Stomach (tissue), 19 donors: ENCODE measurements at places on chromosomes 5 and 9.

DNA sequence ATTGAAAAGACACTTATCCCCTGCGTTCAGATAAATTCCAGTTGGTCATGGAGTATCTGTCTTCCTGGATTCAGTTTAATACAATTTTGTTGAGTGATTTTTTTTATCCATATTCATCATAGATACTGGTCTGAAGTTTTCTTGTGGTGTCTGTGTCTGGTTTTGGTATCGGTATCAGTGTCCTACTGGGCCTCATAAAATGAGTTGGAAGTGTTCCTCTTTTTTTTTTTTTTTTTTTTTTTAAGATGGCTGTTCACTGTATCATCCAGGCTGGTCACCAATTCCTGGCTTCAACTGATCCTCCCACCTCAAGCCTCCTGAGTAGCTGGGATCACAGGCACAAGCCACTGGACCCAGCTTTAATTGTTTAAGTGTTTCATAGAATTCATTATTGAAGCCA lies 2.9 kb upstream of the CAMSAP1 start:
- no peak for DNase-seq

DNA sequence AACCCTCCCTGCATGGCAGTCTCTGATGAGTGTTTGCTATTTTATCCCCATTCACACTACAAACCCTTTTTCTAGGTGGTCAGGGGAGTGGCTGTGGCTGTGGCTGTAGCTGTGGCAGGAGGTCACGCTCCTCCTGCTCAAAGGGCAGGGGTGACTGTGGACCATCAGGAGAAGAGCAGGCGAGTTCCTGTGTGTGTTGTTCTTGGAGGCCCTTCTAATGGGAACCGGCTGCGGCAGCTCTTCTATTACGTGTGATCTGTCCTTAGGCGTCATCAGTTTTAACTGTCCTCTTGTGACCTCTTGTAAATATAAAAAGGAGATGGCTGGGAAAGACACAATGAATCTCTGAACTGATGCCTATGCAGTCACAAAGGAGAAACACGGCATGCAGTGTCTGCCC lies 65.1 kb downstream of the ANKH start:
- peak; percentile 47 for DNase-seq

DNA sequence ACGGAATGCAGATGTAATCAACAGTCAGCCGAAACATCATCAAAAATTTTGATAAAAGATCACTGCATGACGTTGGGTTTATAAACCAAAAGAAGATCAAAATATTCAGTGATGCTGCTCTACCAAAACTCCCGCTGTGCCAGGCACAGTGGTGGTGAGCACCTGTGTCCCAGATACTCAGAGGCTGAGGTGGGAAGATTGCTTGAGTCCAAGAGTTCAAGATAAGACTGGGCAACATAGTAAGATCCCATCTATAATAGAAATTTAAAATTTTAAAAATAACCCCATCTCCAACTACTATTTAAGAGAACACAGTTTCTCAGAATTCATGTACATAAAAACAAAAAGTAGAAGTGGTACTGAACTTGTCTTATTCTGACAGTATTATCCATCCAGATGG lies 3.8 kb downstream of the LMAN2 start:
- no peak for DNase-seq

DNA sequence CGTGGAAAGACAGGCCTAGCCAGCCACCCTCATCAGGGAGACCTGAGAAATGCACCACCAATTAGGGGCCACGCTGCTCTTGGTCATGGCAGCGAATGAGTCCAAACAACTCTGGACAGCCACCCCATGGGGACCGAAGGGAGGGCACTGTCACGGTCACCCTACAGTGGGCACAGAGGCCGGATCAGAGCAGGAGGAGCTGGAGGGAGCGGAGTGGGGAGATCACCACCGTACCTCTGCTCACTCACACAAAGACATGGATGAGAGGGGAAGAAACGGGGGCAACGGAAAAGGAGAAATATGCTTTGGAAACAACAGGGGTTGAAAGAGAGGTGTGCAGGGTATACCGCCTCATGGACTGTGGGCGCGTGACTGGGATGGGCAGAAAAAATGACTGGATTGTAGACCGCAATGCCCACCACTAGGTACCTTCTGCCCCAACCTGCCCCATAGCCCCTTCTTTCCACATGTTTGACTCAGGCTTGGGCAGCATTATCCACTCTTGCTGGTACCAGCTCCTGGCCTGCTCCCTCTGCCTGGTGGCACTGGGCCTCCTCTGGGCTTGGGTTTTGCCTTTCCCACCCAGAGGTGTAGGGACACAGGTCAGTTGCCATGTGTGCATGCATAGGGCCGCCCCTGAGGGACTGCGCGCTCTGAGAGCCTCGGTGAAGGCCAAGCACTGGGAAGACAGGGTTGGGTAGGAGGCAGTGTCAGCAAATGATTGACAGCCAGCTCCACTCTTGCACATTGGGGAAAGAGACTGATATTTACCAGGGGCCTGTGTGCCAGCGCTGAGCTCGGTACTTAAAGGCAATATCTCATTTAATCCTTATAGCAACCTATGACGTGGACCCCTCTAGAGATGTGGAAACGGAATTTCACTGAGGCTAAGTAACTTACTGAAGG lies 76.6 kb downstream of the CRB2 start:
- DNase-seq: no peak

- no peak for DNase-seq
Measured at GRCh38 chr9:107018861-107019545, 156.0 kb downstream of the ZNF462 start.

- DNase-seq: peak; percentile 43
Measured at GRCh38 chr5:95958310-95959014, 3.2 kb downstream of the ELL2 start.

DNA sequence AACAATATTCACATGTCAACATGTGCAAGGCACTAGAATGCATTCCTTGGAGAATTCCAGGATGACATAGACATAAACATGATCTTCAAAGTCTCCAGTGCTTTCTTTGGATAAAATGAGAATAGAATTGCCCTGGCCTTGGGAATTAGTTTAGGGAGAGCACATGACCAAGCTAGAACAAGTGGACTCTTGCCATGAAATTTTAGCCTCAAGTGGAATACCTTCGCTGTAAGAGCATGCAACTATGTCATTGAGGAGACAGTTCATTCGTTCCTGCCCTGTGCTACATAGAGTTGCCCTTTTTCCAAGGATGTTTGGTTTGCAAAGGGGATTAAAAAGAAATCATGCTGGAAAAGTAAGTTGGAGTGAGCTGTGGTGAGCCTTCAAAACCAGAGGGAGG lies 42.7 kb downstream of the ZFAND5 start:
- no peak for DNase-seq

GRCh38 chr9:120545701-120546550 lies 34.0 kb downstream of the CDK5RAP2 start:
- DNase-seq: no peak

DNA sequence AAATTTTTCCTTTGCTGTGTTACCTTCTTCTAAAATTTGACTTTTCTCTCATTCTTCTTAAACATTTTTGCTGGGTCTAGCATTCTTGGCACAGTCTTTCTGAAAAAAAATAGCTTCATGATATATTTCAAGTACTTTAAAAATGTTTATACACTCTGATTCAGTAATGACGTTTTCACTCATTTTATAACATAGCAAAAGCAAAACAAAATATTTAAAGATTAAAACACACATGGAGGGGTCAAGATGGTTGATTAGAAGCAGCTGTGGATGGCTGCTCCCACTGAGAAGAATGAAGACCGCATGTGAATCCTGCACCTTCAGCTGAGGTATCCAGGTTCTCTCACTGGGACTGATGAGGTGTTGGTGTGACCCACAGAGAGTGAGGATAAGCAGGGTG lies 188.2 kb downstream of the SGCD start:
- DNase-seq: no peak

- no peak for DNase-seq
Measured at GRCh38 chr5:154273028-154273617, 82.6 kb downstream of the GALNT10 start.

DNA sequence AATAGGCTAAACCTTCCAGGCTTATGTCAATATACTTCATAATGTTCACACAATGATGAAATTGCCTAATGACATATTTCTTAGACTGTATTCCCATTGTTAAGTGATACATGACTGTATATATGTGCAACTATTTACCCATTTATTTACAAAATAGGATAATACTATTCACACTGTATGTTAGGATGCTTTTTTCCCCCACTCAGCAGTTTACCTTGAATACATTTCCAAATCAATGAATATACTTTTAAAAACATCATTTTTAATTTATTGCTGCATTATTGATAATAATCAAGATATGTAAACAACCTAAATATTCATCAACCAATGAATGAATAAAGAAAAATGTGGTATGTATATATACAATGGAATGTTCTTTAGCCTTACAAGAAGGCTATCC lies 55.5 kb downstream of the PCSK1 start:
- DNase-seq: no peak

- no peak for DNase-seq
Measured at GRCh38 chr9:24961762-24962161, 416.1 kb upstream of the IZUMO3 start.

DNA sequence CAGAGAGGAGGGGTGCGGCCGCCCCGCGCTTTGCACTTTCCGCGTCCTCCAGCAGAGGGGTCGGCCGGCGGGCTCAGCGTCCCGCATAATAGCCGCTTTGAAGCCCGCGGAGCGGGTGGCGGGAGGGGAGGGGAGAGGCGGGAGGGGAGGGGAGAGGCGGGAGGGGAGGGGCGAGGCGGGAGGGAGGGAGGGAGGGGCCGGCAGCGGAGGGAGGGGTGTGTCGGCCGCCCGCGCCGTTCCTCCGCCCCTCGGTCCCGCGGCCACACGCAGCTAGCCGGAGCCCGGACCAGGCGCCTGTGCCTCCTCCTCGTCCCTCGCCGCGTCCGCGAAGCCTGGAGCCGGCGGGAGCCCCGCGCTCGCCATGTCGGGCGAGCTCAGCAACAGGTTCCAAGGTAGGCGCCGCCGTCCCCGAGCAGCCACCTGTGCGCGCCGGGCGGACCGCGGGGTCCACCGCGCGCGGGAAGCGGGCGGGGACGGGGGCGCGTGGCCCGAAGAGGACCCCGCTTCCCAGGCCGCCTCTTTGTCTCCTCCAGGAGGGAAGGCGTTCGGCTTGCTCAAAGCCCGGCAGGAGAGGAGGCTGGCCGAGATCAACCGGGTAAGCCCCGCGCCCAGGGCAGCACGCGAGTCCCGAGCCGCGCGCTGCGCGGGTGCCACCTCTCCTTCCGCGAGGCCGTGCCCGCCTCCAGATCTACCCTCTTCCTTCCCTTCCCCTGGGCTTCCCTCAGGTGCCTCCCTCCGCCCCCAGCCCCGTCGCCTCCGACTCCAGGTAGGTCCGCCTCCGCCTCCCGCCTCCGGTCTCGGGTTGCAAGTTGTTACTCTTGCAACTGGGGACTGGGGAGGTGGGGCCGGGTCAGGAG lies at the start of gene AIF1L:
AIF1L (plus strand) TSS at position 263 of the 857 bp plus-strand sequence; CDS start at position 362, 99 bp downstream.
- DNase-seq: peak; percentile 85

DNA sequence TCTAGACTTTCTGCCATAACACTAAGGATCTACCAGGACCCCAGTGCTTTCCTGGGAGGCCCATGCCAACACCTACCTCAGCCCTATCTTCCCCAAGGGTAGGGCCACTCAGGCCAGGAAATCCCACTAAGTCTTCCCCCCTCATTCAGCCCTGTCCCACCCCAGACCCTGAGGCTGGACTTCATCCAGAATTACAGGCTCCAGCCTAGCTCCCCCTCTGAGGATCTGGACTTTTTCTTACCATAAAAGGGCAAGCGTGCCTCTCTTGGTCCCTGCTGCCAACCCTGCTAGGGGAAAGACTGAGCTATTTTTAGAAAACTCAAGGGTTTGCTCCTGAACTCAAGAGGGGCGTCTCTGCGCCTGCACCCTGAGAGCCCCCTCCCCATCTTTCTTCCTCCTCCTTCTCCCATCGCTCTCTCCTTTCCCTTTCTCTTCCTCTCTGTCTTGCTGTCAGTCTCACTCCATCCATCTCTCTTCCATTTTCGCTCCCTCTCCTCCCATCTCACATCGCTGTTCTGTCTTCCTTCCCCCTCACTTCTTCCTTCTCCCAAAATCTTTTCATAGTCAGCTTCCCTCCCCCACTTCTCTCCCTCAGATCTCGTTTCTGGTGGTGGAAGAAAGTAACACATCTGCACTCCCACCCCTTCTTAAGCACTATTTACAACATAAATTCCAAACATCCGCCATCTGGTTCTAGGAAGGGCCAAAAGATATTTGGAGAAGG lies 38.1 kb upstream of the IL17B start:
- no peak for DNase-seq

DNA sequence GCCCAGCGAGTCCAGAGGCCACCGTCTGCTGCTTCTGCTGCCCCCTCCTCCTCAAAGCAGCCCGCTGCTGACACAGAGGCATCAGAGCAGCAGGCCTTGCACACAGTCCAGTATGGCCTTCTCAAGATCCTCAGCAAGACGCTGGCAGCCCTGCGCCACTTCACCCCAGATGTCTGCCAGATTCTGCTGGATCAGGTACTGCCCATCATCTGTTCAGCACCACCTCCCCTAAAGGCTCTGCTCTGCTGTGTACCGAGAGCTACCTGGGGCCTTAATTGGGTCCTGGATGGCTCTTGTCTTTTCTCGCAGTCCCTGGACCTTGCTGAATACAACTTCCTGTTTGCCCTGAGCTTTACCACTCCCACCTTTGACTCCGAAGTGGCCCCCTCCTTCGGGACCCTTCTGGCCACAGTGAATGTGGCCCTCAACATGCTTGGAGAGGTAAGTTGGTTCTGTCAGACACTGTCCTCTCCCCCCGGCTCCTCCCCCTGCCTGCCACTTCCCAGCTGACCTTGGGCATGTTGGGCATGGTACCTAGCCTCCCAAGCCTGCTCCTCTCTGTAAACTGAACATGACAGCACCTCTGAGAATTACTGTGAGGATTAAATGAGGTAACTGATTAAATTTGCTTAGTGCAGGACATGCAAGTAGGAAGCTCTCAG lies 22.7 kb downstream of the SH3GLB2 start:
- DNase-seq: no peak

- DNase-seq: no peak
Measured at GRCh38 chr5:80387063-80387768, 20.6 kb upstream of the ZFYVE16 start.

DNA sequence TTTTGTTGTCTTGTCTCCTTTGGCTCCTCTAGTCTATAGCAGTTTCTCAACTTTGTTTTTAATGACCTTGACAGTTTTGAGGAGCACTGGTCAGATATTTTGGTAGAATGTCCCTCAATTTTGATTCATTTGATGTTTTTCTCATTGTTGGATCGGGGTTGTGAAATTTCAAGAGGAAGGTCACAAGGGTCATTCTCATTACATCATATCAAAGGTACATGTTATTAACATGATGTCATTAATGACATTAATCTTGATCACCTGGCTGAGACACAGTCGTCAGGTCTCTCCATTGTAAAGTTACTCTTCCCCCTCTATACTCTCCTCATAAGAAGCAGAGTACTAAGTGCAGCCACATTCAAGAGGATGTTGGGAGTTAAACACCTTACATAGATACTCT lies 7.2 kb downstream of the ISOC1 start:
- DNase-seq: no peak

DNA sequence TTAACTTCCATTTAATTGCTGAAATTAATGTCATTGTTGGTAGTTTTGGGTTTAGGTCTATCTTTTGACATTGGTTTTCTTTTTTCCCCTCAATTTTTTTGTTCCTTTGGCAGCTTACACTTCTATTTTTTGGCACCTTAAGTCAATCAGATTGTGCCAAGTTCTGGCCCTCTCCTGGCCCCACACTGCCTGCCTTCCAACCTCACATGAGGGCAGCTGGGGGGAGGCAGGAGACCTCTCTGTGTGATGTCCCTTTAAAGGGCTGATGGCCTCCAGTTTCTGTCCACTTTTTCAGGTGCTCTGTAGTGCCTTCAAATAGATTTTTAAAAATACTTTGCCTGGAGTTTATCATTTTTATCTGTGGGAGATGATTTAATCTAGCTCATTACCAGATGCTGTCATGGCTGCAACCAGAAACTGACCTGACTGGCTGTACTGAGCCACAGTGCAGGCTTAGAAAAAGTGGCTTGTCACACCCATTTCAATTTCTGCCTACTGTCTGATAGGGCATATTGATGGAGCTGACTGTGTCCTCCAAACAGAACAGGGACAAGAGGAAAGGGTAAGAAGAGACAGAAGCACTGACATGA lies 196.6 kb downstream of the FANCC start:
- DNase-seq: no peak
